NCI-H526 treated with DMSO at 0.1 percent for 48 hours (cell line): ENCODE measurements at places on chromosomes 7 and 10.

DNA sequence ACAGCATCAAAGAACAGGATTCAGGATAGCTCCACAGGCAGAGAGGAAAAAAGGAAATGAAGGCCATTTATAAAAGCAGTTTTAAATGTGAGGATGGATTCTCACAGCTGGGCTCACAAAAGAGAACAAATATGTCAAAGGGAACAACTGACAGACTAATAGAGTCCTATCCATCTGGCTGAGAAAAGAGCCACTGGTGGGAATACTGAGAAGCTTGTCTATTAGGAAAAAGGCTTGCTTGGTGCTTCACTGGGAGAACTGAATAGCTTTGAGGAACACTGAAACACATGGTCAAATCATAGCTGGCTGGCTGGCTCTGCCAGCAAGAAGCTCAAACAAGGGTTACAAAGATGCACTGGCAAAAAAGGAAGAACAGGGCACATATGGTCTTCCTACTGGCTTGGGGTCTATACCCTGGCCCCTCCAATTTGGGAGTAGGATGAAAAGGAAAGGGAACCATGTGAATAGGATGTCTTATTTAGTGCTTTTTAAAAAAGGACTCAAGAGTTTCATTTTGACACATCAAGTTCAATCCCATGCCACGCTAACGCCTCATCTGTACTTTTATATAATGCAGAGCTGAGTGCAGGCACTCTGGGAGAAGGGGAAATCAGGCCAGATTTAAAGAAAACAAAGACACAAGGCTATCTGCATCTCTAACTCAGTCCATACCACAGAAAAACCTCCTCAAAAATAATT lies 44.8 kb upstream of the KCNIP2 start:
- DNase-seq: no peak

DNA sequence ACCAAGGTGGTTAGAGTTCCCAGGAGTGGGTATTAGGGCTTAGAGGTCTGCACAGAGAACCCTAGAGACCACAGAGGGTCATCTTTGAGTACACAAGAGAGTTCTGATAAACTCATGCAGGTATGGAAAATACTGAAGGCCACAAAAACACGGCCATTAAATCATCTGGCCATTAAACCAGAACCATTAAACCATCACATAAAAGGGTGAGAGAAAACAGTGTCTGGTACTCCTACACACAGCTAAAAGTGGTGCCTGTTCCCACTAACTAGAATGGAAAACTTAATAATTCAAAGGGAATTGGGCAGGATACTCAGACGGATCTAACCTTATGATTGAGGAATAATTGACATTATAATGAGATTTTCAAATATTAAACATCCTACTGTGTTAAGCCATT lies 679.4 kb downstream of the TNS3 start:
- DNase-seq: no peak

- DNase-seq: no peak
These were observed 78.3 kb downstream of the SH3PXD2A start for GRCh38 chr10:103776878-103777591.

DNA sequence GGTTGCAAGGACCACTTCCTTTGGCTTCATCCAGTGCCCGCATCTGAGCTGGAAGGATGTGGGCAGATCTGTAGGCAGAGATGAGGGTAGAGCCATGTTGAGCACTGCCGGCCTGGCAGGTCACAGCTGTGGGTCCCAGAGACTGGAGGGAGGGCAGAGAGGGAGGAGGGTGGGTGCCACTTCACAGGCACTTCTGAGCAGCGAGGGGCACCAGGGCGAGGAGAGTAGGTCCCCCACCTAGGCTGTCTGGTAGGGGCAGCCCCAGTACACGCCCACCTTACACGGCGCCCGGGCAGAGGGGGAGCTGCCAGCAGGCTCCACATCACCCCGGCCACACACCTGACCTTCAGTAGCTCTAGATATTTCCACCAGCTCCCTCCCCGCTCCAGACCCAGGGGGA lies 473.0 kb upstream of the FOXK1 start:
- DNase-seq: no peak
